ENCODE measurements at places on chromosomes 2 and 18.

DNA sequence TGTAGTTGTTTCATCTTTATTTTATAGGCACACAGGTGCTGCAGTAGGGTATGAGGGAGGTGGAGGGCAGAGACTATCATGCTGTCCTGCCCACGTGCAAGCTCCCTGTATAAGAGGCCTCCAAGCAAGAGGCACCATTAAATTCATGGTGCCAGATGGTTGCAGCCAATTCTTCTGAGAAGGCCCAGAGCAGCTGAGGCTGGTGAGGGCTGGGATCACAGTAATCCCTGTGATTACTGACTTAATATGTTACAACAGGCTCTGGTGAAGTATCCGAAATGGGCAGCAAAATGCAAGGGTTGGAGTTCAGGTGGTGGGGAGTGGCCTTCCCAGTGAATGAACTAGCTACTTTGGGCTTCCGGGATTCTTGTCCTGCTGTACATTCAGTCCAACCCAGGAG is 191.9 kb upstream of the SMAD2 start:
- DNase-seq = no peak

DNA sequence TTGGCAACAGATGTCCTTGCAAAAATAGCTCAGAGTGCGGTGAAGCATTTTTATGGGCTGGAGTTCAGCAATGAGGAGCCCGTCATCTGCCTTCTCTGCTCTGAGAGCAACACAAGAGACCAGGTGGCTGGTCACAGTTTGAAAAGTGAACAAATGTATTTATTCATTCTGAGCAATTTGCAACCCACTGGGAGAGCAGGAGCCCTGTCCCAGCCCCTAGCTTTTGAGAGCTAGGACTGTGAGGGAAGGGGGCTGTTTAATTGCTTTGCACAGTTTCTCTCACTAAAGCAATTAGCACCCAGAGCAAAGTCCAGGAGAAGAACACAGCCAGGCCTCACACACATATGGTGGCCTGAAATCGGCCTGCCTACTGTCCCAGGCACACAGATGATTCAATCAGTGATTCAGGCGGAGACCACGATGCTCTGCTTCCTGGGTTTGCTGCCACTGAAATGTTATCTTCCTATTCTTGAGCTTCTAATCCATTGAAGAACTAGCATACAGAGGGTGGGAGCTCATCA is 646.1 kb upstream of the ACVR2A start:
- peak; percentile 88 for DNase-seq

DNA sequence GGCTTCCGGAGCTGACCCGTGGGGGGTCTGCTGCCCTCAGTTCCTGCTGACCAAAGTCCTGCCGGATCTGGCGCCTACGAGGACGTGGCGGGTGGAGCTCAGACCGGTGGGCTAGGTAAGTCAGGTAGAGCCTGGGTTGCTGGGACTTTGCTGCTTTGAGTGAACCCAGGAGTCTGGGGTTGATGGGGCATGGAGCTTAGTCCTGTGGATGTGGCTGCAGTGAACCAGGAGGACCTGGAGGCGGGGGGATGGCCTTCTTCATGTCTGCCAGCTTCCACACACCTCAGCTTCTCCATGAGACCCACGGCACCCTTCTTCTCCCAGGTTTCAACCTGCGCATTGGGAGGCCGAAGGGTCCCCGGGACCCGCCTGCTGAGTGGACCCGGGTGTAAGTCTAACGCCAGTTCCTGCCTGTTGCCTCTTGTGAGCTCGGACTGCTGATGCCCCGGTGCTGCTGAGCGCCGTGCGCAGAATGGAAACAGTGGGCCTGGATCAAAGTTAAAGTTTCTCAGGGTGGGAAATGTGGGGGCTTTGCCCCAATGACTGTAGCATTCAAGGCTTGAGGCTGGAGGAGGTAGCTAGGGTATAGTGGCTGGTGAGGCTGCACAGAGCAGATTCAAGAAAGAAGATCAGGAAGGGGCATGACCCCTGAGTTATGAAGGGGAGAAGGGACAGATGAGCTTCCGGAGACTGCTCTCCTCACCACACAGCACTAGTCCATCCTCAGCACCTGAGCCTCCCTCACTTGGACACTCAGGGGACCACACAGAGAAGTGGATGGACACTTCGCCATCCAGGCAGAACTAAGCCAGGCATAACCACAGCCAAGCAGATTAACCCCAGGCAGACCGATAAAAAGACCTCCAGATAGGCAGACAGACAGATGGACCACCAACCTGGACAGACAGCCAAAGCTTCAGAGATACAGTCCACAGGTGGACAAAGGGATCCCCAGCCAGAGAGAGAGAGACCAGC is 17.3 kb downstream of the PTPN18 start:
- DNase-seq = no peak

DNA sequence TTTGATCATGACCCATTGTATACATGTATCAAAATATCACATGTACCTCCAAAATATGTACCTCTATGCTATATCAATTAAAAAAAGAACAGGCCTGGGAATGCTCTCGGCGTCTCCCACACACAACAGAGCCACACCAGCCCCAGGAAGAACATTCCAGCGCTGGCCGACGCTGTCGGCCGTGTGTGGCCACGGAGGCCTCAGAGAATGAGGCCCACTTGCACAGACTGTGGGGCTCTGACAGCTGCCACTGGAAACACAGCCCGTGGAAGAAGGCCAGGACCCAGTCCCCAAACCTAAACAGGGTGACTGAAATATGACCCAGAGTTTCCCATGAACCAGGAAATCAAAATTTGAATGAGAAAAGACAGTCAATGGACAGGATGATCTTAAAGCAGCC is 69.7 kb downstream of the EIPR1 start:
- no peak for DNase-seq

GRCh38 chr2:129396980-129397599 is 582.4 kb upstream of the RAB6C start:
- peak; percentile 51 for DNase-seq

GRCh38 chr2:70733646-70734180 is 34.3 kb downstream of the ADD2 start:
- no peak for DNase-seq

GRCh38 chr2:11022064-11022463 is 110.3 kb downstream of the KCNF1 start:
- DNase-seq = peak; percentile 6

Data from NAMALWA (cell line).